ENCODE measurements at places on chromosomes 5 and 9.

DNA sequence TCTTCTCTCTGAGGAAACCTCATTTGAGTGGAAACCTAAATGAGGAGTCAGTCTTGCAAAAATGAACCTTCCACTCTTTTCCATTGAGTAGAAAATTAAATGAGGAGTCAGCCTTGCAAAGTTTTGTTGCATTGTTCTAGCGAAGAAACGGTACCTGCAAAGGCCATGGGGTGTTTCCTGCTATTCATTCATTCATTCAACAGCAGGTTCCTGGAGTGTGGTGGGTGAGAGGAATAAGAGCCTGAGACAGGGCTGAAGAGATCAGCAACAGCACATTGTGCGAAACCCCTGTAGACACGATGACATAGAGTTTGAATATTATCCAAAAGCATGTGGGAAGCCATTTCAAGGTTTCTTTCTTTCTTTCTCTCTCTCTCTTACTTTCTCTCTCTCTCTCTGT is 14.6 kb upstream of the SETX start:
- no peak for DNase-seq

DNA sequence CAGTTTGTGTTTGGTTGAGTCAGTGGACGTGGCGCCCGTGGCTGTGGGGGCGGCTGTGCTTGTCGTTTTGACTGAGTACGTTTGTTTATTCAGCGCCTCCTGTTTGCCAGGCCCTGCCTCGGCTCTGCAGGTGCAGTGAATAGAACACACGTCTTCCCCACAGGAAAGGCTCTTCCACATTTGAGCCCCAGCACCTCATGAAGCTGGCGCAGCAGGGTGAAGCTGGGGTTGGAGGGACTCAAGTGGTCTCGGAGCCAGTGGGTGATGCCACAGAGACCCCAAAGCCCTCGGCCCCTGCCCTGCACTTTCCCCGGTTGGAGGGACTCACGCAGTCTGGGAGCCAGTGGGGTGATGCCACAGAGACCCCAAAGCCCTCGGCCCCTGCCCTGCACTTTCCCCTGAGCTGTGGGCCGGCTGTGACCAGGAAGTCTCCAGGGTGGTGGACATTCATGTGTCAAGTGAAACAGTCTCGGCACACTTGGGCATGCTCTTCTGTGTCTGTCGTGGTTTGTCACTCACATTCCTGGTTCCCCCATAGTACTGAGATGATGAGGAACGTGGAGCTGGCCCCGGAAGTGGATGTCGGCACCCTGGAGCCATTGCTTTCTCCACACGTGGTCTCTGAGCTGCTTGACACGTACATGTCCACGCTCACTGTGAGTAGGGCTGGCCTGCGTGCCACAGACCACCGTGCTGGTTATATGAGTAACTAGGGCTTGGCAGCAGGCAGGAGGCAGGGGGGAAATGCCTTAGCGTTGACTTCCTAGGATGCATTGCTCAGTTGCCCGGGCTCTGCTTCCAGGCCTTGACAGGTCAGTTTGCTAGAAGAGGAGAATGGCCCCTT is 13.6 kb downstream of the EXOC3 start:
- no peak for DNase-seq

- DNase-seq, result no peak
Measured at GRCh38 chr9:99953861-99954507, 47.5 kb downstream of the STX17 start.

DNA sequence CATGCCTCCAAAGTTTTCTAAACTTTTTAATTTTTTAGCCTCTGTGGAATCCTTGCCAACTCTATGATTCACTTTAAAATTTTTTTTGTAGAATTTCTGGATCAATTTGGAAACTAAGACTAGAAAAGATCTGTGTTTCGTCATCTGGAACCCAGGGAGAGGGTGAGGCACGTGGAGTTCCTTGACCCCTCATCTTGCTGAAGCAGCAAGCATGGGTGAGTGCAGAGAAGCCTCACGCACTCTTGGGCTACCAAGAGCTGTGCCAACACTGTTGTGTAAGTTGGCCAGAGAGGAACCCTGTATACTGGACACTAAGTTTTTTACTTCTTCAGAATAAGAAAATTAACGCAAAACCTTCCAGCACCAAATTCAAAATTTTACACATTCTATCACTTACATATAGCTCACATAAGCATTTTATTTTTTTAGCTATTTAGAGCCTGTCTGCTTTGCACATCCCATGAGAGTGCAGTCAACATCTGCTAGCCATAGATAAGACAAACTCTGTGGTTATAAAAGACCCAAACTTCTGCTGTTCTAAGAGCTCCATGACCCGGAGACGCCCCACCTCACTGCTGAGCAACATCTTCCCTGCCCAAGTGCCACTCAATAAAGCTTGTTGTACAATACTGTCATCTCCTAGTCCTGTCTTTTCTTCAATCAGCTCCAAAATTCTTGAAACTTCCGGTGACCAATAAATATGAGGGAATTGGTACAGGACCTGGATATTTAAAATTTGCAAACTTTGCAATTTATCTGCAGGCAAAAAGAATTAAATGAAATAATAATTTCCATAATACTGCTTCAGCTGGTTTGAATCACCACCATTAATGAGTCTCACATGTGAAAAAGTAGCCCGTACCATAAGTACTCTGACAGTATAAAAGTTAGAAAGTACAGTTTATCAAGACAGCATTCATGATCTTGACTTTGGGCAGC is 69.7 kb upstream of the ADCY2 start:
- DNase-seq, result no peak

GRCh38 chr5:78046006-78046405 is 248.5 kb downstream of the AP3B1 start:
- DNase-seq, result no peak
